ENCODE measurements at places on chromosomes 3 and 15.

GRCh38 chr3:33149342-33149741, 35.5 kb downstream of the CRTAP start:
- DNase-seq: no peak

DNA sequence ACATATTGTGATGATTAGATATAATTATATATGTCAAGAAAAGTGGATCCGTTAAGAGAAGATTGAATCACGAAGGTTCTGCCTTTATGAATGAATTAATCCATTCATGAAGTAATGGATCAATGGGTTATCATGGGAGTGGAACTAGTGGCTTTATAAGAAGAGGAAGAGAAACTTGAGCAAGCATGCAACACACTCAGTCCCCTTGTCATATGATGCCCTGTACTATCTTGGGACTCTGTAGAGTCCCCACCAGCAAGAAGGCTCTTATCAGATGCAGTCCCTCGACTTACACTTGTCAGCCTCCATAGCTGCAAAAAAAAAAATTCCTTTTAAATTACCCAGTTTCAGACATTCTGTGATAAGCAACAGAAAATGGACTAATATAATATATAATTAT, 301.9 kb downstream of the RAP2B start:
- DNase-seq: no peak

GRCh38 chr15:52682781-52683180, 3.6 kb upstream of the ATOSA start:
- DNase-seq: no peak

- DNase-seq: no peak
Observed at GRCh38 chr3:13548696-13549622, at the start of gene FBLN2. Gene FBLN2, plus strand, starts transcription at chr3:13549125. Its CDS starts 21,231 bp downstream, at chr3:13570356.

DNA sequence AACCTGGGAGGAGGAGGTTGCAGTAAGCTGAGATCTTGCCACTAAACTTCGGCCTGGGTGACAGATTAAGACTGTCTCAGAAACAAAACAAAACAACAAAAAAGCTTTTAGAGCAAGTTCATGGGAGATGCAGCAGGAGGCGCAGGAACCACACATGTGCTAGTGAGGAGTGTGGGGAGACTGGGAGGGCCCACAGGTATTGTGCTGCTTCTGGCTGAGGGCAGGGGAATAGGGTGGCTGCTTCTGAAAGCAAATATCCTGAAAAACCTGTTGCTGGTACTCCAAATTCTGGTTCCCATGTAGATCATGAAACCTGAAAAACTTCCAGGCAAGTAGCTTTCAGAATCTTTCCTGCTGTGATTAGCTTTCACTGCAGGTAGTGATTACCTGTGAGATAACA, 22.1 kb downstream of the TYRO3 start:
- DNase-seq: no peak

DNA sequence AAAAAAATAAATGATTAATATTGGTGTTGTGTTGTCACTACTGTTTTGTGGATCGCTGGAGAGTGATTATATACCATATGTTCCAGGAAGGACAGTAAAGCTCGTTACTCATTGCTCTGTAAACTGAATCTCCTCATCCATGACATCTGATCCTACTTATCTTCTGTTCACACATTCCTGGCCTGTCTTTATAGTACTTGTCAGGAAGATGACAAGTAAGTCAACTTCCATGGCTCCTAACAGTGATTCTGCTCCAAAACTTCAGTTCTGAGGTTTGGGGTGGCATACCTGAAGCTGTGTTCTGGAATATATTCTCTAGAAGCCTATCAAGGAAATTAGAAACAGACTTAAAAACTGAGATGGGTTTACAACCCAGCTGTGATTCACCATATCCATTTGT, 288.9 kb downstream of the ZBBX start:
- DNase-seq: no peak

- DNase-seq: no peak
Observed at GRCh38 chr3:45690336-45691035, 1.3 kb downstream of the SACM1L start.

All from BJ (cell line).